SJSA1 (cell line): ENCODE measurements at places on chromosomes 13 and 19. TPM values are rescaled to one million over a fixed set of nuclear protein-coding genes. Genes with fewer than 3 reads are reported as not detected.

- no peak overlapping the region for H3K4me3 ChIP-seq
- no peaks in the 10 kb centered on the region for H3K4me1 ChIP-seq
- no peak for DNase-seq
- no peaks in the 10 kb centered on the region for H3K36me3 ChIP-seq
Observed at GRCh38 chr13:20264271-20265018, 32.3 kb upstream of the GJB6 start.

DNA sequence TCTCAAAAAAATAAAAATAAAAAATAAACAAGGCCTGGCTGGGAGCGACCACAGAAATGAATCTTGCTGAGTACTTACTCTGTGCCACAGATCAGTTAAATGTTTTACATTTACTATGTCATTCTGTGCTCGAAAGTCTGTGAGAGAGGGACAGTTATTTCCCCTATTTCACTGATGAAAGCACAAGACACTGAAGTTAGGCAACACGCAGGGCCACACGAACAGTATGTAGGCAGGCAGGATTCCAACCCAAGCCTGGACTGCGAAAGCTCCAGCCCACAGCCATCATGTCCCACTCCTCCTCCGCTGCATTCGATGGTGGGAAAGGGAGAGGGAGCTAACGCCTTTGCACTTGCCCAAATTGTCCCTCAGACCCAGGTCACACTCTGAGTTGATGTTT is 34.2 kb downstream of the RUBCNL start:
- no peak overlapping the region for H3K27ac ChIP-seq
- H3K4me3 ChIP-seq: no peak overlapping the region
- H3K27me3 ChIP-seq: no peaks in the 10 kb centered on the region
- H3K36me3 ChIP-seq: no peaks in the 10 kb centered on the region

- H3K27ac ChIP-seq: no peak overlapping the region
- no peaks in the 10 kb centered on the region for H3K36me3 ChIP-seq
- no peak for DNase-seq
- H3K4me3 ChIP-seq: no peak overlapping the region
- H3K27me3 ChIP-seq: no peaks in the 10 kb centered on the region
Observed at GRCh38 chr13:85582890-85583289, 216.3 kb downstream of the SLITRK6 start.

GRCh38 chr19:10402441-10403038 is 802 bp downstream of the CDC37 start:
- H3K4me1 ChIP-seq: peaks cover 33% of the 10 kb centered on the region
- H3K27ac ChIP-seq: peak overlapping the region; percentile 48
- H3K4me3 ChIP-seq: peak overlapping the region; percentile 83
- DNase-seq: no peak
- no peaks in the 10 kb centered on the region for H3K27me3 ChIP-seq

- DNase-seq: no peak
- no peak overlapping the region for H3K4me3 ChIP-seq
- no peaks in the 10 kb centered on the region for H3K27me3 ChIP-seq
- no peaks in the 10 kb centered on the region for H3K36me3 ChIP-seq
- no peaks in the 10 kb centered on the region for H3K4me1 ChIP-seq
Observed at GRCh38 chr13:88800505-88800904, 1129.3 kb downstream of the SLITRK5 start.

GRCh38 chr13:98246538-98247172 is 69.6 kb upstream of the RNF113B start:
- no peak overlapping the region for H3K4me3 ChIP-seq
- H3K4me1 ChIP-seq: peaks cover 15% of the 10 kb centered on the region
- H3K27ac ChIP-seq: no peak overlapping the region
- H3K27me3 ChIP-seq: no peaks in the 10 kb centered on the region
- DNase-seq: no peak
- H3K36me3 ChIP-seq: no peaks in the 10 kb centered on the region; the same call in 1 of the 2 replicates

GRCh38 chr19:55698256-55698655 is 23.2 kb downstream of the EPN1 start:
- H3K27me3 ChIP-seq: no peaks in the 10 kb centered on the region
- H3K27ac ChIP-seq: no peak overlapping the region
- H3K36me3 ChIP-seq: peaks cover 33% of the 10 kb centered on the region
- no peak overlapping the region for H3K4me3 ChIP-seq
- H3K4me1 ChIP-seq: no peaks in the 10 kb centered on the region
- no peak for DNase-seq

- H3K36me3 ChIP-seq: peaks cover 5% of the 10 kb centered on the region
- DNase-seq: no peak
- H3K27ac ChIP-seq: no peak overlapping the region
- no peaks in the 10 kb centered on the region for H3K27me3 ChIP-seq
Observed at GRCh38 chr13:97459215-97459777, 25.3 kb downstream of the RAP2A start.

DNA sequence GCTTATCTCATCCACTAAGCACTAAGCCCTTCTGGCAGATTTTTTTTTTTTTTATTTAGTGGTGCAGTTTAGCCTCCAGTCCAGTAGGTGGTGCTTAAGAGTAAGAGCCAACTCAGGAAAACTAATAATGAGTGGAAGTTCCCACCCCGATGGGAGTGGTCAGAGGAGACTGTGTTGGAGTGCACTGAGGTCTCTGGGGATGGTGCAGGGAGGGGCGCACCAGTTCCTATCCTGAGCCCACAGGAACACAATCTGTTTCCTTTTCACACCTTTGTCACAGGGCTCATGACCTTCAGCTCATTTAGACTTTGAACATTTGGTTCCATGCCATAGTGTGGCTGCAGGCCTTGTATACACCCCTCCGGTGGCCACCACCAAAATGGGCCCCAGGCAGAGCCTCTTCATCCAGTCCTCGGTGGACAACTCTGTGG is 367.4 kb downstream of the SPRY2 start:
- no peaks in the 10 kb centered on the region for H3K36me3 ChIP-seq
- DNase-seq: peak; percentile 47
- H3K27me3 ChIP-seq: no peaks in the 10 kb centered on the region
- H3K4me3 ChIP-seq: no peak overlapping the region
- peaks cover 15% of the 10 kb centered on the region for H3K4me1 ChIP-seq

- H3K4me1 ChIP-seq: peaks cover 34% of the 10 kb centered on the region
- H3K4me3 ChIP-seq: no peak overlapping the region
- no peak overlapping the region for H3K27ac ChIP-seq
- no peaks in the 10 kb centered on the region for H3K27me3 ChIP-seq
- peak; percentile 99 for DNase-seq
- no peaks in the 10 kb centered on the region for H3K36me3 ChIP-seq
Observed at GRCh38 chr19:8367327-8368001, 3.5 kb downstream of the ANGPTL4 start.

GRCh38 chr19:31185261-31185660 is 164.0 kb downstream of the TSHZ3 start:
- no peak overlapping the region for H3K4me3 ChIP-seq
- no peaks in the 10 kb centered on the region for H3K36me3 ChIP-seq
- H3K4me1 ChIP-seq: no peaks in the 10 kb centered on the region
- no peak for DNase-seq
- no peaks in the 10 kb centered on the region for H3K27me3 ChIP-seq
- H3K27ac ChIP-seq: no peak overlapping the region

- H3K27me3 ChIP-seq: peaks cover 3% of the 10 kb centered on the region; the same call in 1 of the 2 replicates
- peak; percentile 29 for DNase-seq
- H3K36me3 ChIP-seq: peaks cover 26% of the 10 kb centered on the region
- H3K4me3 ChIP-seq: peak overlapping the region; percentile 45
Observed at GRCh38 chr19:35029737-35030256, 473 bp upstream of the SCN1B start.

- no peak for DNase-seq
- no peak overlapping the region for H3K4me3 ChIP-seq
- no peaks in the 10 kb centered on the region for H3K27me3 ChIP-seq
- no peak overlapping the region for H3K27ac ChIP-seq
Observed at GRCh38 chr13:98108341-98108740, 34.6 kb upstream of the FARP1 start.

DNA sequence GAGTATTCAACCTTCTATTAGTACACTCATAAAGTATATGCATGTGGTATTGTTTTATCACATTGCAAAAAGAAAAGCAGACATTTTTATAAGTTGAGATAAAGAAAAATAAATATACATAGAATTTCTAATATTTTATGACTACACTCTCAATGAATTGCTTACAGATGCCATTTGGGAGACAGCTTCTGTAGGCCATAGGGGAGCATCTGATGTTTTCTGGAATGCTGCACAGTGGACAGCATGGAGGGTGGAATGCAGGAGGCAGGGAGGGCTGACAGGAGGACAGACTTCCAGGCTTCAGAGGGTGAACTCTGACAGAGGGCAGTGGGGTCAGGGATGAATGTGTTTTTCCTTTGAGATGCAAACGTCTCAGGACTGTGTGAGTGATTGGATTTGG is 45.8 kb downstream of the MIPEP start:
- DNase-seq: no peak
- H3K27ac ChIP-seq: no peak overlapping the region
- H3K27me3 ChIP-seq: no peaks in the 10 kb centered on the region
- no peak overlapping the region for H3K4me3 ChIP-seq
- no peaks in the 10 kb centered on the region for H3K36me3 ChIP-seq
- H3K4me1 ChIP-seq: no peaks in the 10 kb centered on the region

DNA sequence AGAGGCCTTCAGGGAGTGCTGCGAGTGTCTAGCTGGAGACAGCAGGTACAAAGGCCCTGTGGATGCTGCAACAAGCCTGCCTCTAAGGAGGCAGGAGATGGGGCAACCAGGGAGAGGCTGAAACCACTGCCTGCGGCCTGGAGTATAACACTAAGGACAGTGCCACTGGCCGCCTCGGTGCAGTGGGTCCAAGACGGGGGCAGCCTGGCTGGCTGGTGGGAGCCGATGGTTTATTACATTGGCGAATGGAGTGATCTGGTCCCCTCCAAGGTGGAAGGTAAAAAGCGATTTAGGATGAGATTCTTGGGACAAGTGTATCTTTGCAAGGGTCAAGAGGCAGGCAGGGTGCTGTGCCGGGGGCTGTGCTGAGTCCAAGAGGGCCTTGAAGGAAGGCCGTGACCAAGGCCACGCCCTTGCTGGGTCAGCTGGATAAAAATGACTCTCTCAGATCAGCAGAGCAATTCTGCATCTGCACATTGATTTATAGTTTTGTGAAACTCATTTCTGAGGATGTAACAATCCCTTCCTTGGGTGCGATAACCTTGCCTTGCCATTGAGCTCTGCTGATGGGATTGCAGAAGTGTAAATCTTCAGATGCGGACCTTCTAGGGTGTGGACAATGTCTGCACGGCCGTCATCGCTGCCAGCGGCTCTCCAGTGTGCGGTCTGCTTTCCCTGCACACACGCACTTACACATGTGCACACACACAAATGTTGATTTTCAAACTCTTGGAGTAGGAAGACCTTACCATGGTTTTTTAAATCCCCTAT is 6.0 kb downstream of the TMEM255B start:
- no peak overlapping the region for H3K4me3 ChIP-seq
- no peak for DNase-seq
- peaks cover 1% of the 10 kb centered on the region for H3K4me1 ChIP-seq
- H3K27ac ChIP-seq: no peak overlapping the region
- no peaks in the 10 kb centered on the region for H3K36me3 ChIP-seq
- H3K27me3 ChIP-seq: peaks cover 48% of the 10 kb centered on the region

DNA sequence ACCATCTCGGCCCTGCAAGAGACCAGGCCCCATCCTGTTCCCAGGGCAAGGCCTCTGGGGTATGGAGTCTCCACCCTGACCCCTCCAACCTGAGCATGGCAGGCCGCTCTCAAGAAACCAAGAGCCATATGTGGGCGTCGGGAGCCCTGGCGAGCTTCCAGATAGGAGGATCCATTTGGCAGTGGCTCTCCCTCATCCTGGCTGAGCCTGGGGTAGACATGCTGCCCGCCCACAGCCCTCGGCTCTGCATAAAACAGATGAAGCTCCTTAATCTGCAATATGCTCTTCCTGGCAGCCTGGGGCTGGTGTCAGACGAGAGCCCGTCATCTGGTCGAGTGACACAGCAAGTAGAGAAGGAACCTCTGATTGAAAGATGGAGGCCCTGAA is 6.1 kb downstream of the ATP13A1 start:
- H3K36me3 ChIP-seq: peaks cover 82% of the 10 kb centered on the region
- H3K4me3 ChIP-seq: no peak overlapping the region
- DNase-seq: no peak
- H3K4me1 ChIP-seq: peaks cover 11% of the 10 kb centered on the region
- no peaks in the 10 kb centered on the region for H3K27me3 ChIP-seq
- H3K27ac ChIP-seq: no peak overlapping the region

DNA sequence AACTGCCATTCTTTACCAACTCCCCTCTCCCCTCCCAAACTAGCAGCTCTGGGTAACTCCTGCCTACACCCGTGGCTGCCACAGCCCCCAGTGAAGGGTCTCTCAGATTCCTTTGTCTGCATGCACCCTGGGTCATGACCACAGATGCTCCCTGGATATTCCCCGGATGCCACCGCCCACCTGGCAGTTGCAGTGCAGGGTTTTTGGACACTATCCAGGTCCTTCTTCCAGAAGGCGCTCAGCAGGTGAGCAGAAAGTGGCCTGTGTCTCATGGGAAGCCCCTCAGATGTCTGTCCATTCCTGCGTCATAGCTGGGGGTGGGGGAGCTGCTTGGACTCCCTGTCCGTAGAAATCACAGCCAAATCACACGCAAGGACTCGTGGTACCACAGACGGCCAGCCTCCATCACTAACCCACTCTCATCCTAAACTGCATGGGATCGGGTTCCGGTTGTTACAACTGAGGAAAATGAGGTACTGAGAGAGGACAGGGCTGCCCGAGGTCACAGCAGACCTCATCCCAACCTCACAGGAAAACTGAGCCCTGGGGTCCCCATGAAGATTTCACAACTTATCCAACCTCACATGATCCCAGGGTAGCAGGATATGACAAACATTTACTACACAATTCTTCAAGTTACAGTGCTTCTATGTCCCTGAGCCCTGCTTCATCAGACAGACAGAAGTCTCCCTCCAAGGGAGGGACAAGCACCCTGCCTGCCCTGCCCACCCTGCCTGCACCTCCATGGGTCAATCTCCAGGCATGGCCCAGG is 38.6 kb downstream of the ELL start:
- H3K36me3 ChIP-seq: peaks cover 8% of the 10 kb centered on the region; the same call in 1 of the 2 replicates
- H3K27ac ChIP-seq: no peak overlapping the region
- no peak for DNase-seq
- no peaks in the 10 kb centered on the region for H3K27me3 ChIP-seq

GRCh38 chr19:30028118-30028991 is 86.3 kb downstream of the URI1 start:
- no peak for DNase-seq
- no peak overlapping the region for H3K27ac ChIP-seq
- H3K36me3 ChIP-seq: peaks cover 7% of the 10 kb centered on the region
- H3K4me3 ChIP-seq: no peak overlapping the region
- H3K4me1 ChIP-seq: peaks cover 29% of the 10 kb centered on the region
- H3K27me3 ChIP-seq: no peaks in the 10 kb centered on the region

- no peak overlapping the region for H3K27ac ChIP-seq
- H3K36me3 ChIP-seq: no peaks in the 10 kb centered on the region
- no peaks in the 10 kb centered on the region for H3K27me3 ChIP-seq
- no peak for DNase-seq
Observed at GRCh38 chr13:52383366-52383765, 22.6 kb downstream of the THSD1 start.

CALR3 gene
- not detected in 2 replicates for total RNA-seq

SBK2 gene
- total RNA-seq: not detected in 2 replicates

REX1BD gene
- 84.0 and 198 TPM in 2 replicates for total RNA-seq

IL27RA gene
- total RNA-seq: 2.0 and 4.0 TPM in 2 replicates
